Hematopoietic multipotent progenitor cell treated with erythropoietin and hydrocortisone succinate and interleukin-3 and kit ligand, for 4 days (in vitro differentiated cells): ENCODE measurements at places on chromosomes 5 and 9.

DNA sequence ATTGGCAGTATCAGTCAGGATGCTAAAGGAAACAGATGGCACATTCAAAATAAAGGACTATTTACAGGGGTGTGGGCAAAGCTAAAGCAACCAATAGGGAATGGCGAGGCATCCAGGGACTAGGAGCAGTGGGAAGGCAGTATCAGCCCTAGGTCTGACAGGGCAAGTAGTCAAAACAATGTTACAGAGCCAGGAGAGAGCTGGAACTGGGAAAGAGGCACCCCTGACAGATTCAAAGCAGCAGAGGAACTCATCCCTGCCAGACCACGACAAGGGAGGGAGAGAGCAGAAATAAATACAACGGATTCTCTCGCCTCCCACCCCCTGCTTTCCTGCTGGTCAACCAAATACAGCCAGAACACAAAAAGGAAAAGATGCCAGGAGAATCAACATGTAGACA is 371.5 kb downstream of the NR2F1-AS1 start:
- DNase-seq: no peak

DNA sequence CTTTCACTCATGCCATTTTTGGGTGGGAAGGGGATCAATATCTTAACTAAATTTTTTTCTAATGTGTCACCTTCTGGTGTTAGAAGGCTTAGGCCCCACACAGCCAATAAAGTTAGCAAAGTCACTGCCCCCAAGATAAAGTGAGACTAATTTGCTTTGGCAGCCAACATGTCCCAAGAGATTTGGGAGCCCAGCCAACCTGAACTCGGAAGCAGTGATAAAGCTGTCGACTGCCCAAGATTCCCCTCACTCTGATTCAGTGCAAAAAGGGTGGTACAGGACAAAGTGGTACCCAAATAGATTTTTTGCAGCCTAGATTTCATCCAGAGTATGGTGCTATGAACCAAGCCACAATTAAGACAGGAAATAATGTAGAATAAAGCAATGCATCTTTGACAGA is 572.5 kb upstream of the ARRDC3 start:
- no peak for DNase-seq

GRCh38 chr5:32445287-32445758 is 783 bp upstream of the ZFR start:
- DNase-seq: no peak

- no peak for DNase-seq
These were observed 97.9 kb downstream of the AOPEP start for GRCh38 chr9:94824411-94824810.

DNA sequence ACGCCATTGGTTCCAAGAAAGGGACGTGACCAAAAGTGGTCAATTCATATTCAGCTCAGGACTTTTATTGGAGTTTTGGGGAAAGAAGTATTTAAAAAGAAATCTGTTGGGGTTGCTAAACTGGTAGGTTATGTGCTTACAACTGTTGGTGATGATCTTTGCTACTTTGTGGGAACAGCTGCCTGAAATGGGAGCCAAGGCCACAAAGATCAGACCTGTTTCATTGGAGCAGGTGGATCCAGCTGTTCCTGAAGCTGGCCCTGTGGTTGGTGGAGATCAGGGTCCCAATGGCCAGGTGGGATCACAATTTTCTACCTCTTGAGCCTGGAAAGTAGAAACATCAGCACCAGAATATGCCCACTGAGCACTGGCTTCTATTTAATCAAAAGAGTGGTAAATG is 144.5 kb downstream of the PSAT1 start:
- no peak for DNase-seq

- DNase-seq: no peak
These were observed 2.1 kb downstream of the RGS3 start for GRCh38 chr9:113465599-113466140.

DNA sequence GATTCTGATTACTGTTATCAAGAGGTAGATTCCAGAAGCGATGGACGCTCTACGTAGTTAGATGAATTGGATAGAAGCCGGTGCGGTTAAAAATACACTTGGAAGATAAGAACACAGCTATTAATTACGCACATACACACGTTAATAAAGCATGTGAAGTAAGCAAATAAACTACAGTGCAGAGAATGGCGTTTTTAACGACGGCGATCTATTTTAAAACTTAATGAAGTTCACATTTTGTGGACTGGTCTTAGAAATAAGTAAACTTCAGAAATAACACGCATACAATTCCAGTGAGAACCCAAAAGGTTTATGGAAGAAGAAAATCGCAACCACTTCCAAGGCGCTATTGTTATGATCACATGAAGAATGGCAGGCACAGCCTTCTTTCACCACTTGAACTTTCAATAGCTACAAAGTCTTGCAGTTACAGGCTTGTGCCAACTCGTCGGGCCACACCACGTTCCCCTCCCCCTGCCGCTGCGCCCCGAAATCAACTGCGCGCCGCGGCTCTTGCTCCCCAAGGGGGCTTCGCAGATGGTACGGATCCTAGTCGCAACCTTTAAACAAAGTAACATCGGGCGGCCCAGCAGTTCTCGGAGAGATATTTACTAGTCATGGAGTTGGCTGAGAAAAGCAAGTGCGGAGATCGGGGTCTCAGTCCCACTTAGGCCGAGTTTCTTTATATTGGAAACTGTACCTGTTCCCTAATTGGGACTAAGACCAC is 866 bp upstream of the SEMA6A start:
- DNase-seq: peak; percentile 17

DNA sequence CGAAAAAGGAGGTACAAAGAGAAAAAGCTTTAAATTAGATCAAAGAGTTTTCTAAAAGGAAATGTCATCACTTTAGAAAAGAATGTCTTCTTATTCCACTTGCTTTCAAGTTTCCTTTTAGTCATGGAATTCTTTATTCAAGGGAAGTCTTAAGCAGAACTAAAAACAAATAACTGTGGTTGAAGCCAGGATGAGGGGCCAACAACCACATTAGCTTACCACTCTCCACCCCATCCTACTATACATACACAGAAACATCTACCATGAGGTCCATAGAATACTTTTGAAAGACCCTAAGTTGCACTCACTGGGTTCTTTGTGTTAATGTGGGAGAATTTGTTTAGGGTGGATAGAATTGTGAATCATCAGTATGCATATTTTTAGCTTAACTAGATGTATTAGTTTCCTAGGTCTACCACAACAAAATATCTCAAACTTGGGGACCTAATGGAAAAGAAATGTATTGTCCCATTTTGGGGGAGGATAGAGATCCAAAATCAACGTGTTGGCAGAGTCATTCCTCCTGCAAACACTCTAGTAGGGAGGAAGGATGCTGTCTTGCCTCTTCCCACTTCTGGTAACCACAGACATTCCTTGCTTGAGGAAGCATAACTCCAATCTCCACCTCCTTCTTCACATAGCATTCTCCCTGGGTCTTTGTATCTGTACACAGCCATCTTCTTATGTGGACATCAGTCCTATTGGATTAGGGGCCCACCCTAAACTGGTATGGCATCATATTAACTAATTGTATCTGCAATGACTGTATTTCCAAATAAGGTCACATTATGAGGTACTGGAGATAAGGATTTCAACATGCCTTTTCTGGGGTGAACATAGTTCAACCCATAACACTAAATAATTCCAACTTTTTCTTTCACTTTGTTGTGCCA is 239.4 kb downstream of the LURAP1L start:
- DNase-seq: no peak

DNA sequence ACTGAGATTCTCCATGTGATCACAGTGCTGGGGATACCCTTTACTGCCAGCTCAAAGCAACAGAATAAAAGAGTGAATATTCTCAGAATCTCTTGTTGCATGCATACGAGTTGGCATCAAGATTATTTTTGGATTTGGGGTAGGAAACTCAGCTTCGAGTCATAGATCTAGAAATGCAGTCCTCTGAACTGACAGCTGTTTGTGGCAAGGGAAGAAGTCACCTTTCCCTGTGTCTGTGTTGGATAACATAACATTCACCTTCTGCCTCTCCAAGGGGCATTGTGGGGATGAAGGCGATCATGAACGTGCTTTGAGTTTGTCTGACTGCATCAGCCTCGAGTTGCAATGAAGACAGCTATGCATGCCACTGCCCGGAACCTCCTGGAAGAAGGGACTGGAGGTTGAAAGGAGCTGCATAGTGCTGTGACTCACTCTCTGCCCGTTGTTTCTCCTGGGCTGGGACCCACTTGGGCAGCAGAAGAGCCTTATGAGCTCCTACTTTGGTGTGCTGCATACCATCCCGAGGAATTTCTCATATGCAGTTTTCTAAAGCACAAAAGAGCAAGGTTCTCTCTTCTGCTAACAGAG is 231.7 kb downstream of the ARHGAP26 start:
- no peak for DNase-seq

DNA sequence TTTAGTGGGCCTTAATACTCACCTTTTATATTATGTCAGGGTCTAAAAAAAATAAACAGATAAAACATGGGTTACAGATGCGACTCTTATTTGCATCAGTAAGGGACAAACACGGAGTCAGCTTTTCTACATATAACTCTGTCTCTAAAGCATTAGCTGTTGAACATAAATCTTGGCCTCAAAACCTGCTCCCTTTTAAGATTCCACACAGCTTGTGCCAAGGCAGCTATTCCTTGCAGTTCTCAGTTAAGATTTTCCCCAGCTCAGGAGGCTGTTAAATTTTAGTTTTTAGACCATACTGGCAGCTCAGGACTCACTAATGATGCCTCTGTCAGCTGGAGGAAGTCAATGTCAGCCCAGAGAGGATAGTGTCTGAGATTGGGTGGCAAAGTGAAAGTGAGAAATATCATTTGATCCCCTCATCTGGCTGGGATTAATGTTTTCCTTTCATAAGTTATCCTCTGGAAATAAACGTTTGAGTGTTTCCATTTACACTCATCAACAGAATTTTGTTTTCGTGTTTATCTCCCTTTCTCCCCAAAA is 287.5 kb downstream of the ELAVL2 start:
- DNase-seq: no peak

GRCh38 chr5:176650354-176650884 is 3.1 kb downstream of the TSPAN17 start:
- peak; percentile 28 for DNase-seq

DNA sequence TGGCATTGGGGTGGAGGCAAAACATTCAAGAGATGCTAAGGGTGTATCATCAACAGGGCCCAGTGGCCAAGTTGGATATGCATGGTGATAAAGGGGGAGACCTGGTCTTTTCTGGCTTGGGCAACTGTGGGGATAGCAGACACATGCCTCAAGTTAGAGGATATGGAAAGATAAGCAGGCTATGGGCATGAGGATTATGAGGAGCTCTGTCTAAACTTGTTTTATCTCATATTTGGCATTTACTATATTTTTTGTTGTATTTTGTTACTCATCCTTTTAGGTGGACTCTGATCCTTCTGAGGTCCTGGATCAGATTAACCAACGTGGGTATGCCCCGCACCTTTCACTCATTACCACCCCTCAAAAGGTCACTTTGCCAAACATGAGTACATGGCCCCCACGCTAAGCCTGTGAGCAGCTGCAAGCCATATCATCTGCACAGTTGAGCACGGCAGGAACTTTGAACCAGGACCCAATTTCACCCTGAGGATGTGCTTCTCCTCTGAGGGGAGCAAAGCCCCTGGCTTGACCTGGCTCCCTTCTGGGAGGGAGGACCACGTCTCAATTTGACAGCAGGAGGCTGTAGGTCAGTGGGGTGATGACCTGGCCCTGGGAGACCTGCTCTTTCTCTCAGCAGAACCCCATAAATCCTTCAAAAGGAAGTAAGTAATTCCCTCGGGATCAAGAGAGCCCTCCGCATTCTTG is 71.1 kb upstream of the CD180 start:
- no peak for DNase-seq

DNA sequence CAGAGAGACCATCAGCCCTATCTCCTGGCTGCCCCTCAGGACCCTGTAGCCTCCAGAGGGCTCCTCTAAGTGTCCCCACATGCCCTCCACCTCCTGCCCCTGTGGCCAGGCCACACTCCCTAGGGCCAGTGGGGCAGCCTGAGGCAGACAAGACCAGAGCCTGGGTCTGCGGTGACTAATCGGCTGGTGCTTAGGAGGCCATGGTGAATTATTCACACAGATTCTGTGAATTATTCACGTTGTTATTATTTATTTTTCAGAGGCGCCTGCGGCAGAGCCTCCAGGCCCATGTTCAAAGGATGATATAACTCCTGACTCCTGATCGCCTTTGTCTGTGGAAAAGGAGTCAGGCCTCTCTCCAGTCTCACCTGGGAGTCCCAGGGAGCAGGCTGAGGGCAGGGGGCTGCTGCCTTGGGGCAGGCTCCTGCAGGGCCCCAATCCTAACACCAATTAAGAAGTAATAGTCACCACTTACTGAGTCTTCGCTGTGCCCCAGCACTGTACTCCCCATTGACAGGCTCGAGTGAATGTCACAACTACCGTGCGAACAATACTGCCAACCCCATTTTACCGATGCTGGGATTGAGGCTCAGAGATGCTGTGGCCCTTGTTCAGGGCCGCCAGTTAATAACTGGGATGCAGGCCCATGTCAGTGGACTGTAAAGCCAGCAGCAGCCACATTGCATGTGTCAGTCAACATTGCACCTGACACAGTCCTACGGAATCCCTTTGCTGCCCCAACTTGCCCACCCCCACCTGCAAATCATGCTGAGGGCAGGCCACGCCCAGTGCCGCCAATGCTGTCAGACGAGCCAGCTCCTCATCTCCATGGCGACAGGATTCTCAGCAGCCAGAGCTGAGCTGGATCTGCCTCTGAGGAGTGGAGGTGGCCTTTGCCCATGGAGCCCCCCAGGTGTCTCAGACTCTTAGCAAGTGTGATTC is 94.9 kb downstream of the PCDH1 start:
- DNase-seq: peak; percentile 6

DNA sequence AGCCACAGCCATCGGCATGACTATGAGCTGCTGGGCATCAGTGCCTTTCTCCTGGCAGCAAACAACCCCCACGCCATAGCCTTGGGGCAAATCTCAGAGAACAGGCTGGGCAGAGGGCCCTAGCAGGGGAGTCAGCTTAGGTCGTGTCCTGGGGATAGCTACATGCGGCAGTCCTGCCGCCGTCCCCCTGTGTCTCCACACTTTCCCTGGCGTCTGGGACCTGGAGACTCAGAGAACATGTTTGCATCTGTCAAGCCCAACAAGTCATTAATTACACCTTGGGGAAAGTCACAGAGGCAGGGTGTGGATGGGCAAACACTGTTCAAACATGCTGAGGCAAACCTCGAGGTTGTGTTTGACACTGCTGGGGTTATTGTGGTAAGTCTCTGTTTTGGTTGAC is 123.6 kb downstream of the C5orf15 start:
- DNase-seq: no peak

DNA sequence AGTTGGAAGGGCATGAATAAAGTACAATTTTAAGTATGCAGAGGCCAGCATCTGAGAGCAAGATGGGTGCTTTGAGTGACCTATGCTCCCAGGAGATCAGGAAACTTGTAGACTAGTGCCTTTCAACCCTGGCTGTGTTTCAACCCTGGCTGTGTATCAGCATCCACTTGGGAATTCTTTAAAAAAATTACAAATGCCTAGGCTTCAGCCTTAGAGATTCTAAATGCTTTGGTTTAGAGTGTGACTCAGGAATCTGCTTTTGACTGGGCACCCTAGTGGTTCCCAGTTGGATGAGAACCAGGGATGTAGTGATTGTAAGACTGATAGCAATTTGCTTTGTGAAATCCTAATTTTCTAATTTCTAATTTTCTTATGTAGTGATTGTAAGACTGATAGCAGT is 65.6 kb downstream of the RALGPS1 start:
- no peak for DNase-seq
